ENCODE measurements at places on chromosomes 1 and 21. TPM values are rescaled to one million over a fixed set of nuclear protein-coding genes. Genes with fewer than 3 reads are reported as not detected.

DNA sequence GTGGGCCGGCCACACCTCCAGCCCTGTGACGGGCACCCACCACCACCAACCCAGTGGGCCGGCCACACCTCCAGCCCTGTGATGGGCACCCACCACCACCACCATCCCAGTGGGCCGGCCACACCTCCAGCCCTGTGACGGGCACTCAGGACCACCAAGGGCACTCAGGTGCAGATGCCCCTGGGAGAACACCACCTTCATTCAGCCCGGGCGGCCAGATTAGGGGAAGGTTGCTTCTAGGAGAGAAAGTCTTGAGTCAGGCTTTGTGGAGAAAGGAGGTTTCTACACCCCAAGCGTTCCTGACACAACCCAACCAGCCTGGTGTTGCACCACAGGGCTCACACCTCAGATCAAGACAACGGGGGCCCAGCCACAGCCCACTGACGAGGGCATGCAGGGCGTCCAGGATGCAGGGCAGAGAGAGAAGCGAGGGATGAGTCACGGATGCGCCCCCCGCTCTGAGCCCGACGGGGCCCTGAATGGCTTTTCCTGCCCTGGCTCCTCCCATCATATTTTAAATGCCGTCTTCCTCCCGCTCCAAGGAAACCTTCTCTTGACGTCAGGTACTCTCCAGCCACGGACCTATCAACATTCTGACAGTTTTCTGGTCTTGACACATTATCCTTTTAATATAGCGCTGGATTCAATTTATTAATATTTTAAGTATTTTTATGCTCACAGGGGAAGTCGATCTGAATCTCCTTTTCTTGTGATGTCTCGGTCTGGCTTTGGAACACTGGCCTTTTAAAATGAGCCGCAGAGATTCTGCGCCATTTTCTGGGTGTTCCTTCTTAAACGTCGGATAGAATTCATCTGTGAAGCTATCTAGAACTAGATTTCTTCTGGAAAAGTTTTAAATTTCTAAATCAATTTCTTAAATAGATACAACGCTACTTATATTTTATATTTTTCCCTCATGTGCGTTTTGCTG is 631 bp upstream of the SPATC1L start:
- DNase-seq: peak; percentile 49

DNA sequence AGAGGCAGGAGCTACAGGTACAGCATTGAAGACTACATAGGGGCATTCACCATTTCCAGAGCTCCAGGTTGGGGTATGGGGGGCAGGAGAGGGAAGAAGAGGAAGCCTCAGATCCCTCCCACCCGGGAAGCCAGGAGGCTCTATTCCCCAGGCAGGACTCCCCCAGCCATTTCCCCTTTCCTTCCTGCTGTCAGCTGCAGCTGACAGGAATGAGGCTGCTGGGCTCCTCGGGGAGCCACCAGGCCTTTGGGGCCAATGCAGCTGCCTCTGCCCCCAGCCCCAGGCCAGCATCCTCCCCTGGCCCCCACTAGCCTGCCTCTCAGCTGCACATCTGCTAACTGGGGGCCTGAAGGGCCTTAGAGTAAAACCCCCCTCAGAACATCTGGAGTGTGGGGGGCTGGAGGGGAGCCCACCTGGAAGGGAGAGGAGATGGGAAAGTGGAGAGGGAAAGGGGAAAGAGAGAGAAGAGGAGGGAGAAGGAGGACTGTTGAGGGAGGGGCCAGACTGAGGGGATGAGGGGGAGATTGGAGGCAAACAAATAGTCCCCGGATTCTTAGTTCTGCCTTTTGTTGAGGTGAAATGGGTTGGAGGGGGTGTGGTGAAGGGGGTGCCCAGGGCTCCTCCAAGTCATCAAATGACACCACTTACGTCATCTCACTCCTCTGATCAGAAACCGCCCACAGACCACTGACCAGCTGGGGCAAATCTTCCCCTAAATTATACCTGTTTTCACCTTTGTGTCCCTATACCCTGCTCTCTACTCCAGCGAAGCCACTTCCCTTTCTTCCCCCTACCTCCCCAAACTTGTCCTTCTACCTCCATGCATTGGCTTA is 58.0 kb downstream of the LGR6 start:
- no peak for DNase-seq

GRCh38 chr1:75469586-75470173 is 141.2 kb downstream of the SLC44A5 start:
- no peak for DNase-seq

DNA sequence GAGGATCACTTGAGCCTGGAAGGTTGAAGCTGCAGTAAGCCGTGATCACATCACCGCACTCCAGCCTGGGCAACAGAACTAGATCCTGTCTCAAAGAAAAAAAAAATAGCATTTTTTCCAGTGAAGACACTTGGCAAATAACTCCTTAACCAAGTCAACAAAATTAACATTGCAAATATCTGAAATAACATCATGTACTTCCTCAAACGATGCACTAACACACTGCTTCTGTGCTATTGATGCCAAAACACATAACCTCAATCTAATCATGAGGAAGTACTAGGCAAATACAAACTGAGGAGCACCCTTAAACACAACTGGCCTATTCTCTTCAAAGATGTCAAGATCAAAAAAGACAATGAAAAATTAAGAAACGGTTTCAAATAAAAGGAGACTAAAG is 32.3 kb downstream of the PABPC4 start:
- DNase-seq: no peak

- no peak for DNase-seq
Measured at GRCh38 chr1:172398193-172398592, 22.3 kb upstream of the C1orf105 start.

GRCh38 chr1:248858096-248858890 is 592 bp downstream of the ZNF692 start:
- DNase-seq: no peak

DNA sequence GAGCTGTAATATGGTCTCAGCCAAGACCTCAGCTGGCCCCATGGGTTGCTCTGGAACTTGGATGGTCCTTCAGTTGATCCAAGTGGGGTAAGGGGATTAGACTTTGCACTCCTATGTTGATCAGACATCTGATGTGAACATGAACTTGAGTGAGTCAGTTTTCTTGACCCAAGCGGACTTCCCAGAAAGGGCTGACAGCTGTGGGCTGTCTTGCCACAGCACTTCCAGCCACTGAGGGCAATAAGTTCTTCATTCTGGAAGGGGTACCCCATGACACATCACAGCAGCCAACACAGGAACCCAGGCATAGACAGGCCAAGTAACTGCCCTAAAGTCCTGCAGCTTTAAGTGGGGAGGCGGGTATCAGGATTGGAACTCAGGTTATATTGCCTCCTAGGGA is 93.9 kb upstream of the USP24 start:
- DNase-seq: no peak

GRCh38 chr1:17700945-17701810 is 54.0 kb upstream of the ACTL8 start:
- no peak for DNase-seq

GRCh38 chr1:169779970-169780369 is 14.7 kb downstream of the METTL18 start:
- DNase-seq: peak; percentile 71

DNA sequence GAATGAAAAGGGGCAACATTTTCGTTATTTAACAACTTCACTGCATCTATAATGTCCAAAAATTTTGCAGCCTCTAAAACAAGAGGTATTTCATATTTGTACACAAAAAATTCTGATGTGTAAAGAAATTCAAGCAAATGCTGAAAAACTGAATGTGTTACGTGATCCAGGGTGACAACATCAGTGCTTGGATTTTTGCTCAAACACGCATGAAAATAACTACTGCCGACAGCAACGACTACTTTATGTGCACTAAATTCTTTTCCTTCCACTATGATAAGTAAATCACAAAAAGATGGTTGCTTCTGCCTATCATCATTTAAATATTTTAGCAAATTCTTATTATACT is 53.4 kb upstream of the ASPM start:
- DNase-seq: no peak

DNA sequence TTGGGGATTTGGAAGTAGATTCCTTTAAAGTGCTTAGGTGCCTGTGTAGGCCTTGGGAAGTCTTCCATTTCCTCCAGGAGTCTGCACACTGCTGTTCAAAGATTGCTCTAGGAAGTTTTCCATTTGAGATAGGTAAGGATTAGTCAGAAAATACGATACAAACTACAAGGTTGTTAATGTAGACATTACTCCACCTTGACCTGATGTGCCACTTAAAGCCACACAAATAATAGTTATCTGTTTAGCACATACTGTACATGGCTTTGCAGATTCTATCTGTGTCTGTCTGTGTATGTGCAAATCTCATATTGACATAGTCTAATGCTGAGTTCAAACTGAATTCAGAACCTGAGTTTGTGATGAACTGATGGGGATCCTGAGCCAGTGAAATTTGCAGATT is 118.4 kb downstream of the RHOU start:
- no peak for DNase-seq

DNA sequence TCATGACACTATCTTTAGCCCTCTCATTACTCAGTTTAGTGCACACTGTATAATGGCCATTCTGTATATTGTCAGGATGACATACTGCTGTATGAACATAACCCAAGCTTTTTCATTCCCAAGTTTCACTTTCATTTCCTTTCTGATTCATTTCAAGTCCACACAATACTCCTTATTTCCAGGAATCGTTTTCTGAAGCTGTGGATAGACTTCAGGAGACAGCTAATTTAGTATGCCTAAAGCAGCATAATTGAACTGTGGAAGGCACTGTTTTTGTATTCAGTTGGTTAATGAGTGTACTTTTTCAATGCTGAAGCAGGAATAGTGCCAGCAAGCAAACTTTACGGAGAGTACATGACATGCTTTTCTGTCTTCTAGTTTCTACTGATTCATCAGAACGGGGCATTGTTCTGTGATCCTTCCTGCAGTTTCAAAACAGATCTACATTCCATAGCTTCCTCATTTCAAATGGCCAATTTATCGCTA is 578.5 kb upstream of the ZP4 start:
- no peak for DNase-seq

The KRTAP15-1 gene
- total RNA-seq: not detected

The OPRD1 gene
- total RNA-seq: not detected

The CD34 gene
- total RNA-seq: 16.9 TPM

The C1orf146 gene
- not detected for total RNA-seq

The DMRTA2 gene
- not detected for total RNA-seq

The LRRC8B gene
- 8.8 TPM for total RNA-seq
